ENCODE measurements at places on chromosomes 13 and 19. TPM values are rescaled to one million over a fixed set of nuclear protein-coding genes. Genes with fewer than 3 reads are reported as not detected.
A peak's percentile ranks its signal among the peaks of the same experiment; 100 is the strongest.

KLK13 gene
- total RNA-seq: not detected

DBP gene
- total RNA-seq: 10.4 TPM

OR7A5 gene
- total RNA-seq: not detected

GRCh38 chr19:15177269-15178116, 23.3 kb downstream of the NOTCH3 start:
- H3K27ac ChIP-seq: no peak overlapping the region
- H3K4me3 ChIP-seq: no peak overlapping the region
- no peaks in the 10 kb centered on the region for H3K36me3 ChIP-seq

- no peak overlapping the region for H3K4me3 ChIP-seq
- H3K27me3 ChIP-seq: no peaks in the 10 kb centered on the region
- H3K36me3 ChIP-seq: no peaks in the 10 kb centered on the region
- no peaks in the 10 kb centered on the region for H3K4me1 ChIP-seq
- no peak for DNase-seq
Measured at GRCh38 chr13:44930963-44931623, 58.2 kb downstream of the NUFIP1 start.

DNA sequence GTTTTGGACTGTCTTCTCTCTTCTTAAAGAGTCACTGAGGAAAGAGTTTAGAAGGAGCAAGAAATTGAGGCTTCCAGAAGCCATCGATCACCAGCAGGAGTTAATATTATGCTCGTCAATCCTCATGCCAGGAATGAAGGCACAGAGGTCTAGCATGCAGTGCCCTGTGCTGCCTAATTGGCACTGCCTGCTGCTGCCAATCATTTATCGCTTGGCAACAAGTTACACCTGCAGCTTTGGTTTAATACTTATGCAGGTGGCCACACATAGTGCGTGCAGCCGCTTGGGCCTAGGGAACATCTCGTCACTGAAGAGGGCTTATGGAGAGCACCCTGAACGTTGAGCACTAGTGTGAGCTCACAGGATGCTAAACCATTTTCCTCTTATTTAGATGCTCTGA, 2.7 kb upstream of the SOX1 start:
- no peaks in the 10 kb centered on the region for H3K4me1 ChIP-seq
- H3K4me3 ChIP-seq: no peak overlapping the region
- H3K27ac ChIP-seq: no peak overlapping the region
- DNase-seq: no peak
- H3K27me3 ChIP-seq: peaks cover 60% of the 10 kb centered on the region

- H3K4me3 ChIP-seq: no peak overlapping the region
- H3K36me3 ChIP-seq: no peaks in the 10 kb centered on the region
- H3K27me3 ChIP-seq: no peaks in the 10 kb centered on the region
- no peak for DNase-seq
- no peaks in the 10 kb centered on the region for H3K4me1 ChIP-seq
- no peak overlapping the region for H3K27ac ChIP-seq
Measured at GRCh38 chr13:23107665-23108064, 73.1 kb upstream of the SGCG start.

- DNase-seq: no peak
- no peak overlapping the region for H3K4me3 ChIP-seq
- peak overlapping the region; percentile 63 for H3K27ac ChIP-seq
Measured at GRCh38 chr19:15268192-15268927, 36.1 kb upstream of the EPHX3 start.

GRCh38 chr13:24276306-24276705, 33.1 kb upstream of the C1QTNF9 start:
- DNase-seq: no peak
- no peak overlapping the region for H3K27ac ChIP-seq
- peaks cover 15% of the 10 kb centered on the region for H3K4me1 ChIP-seq
- H3K27me3 ChIP-seq: no peaks in the 10 kb centered on the region
- no peaks in the 10 kb centered on the region for H3K36me3 ChIP-seq

Data from right lobe of liver (tissue), 6 donors.